ENCODE measurements at places on chromosomes 12 and 14. TPM values are rescaled to one million over a fixed set of nuclear protein-coding genes. Genes with fewer than 3 reads are reported as not detected.

Gene KCNK13
- total RNA-seq: 0.66 TPM

DNA sequence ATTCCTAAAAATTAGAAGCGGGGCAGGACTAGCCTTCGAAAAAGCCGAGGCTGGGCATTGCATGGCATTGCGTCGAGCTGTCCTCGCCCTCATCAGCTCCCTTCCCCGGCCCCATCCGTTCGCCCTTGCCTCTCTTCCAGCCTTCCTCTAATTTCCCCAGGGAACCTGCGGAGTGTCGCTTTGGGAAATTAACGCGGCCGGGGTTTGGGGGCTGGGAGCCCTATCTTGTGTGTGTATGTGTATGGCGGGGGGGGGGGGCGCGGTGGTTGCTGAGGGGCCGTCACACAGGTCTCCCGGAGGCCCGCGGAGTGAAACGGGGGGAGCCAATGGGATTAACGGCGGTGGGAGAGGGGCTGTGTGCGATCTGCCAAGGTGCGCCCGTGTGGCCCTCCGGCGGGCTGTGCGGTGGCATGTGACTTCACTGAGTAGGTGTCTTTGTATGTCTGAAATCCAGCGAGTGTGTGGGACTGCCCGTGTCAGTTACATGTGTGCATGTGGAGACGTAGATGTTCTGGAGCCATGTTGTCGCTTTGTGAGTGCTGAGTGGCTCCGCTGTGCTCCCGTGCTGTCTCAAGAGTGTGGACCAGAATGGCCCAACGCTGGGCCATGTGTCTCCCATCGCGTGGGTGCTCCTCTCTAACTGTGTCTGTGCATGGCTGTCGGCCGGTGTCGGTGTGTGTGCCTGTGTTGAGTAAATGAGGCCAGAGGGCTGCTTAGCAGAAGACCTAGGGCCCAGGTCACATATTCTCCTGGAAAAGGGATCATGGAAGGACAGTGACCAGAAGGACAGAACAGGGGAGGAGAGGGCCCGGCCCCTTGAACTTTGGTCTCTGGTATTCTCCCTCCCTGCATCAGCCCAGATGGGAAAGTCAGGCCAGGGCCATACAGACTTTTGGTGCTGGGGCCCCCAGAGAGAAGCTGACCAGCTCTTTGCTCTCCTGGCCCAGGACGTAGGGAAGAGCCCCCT, 1.5 kb downstream of the PTMS start:
- no peaks in the 10 kb centered on the region for H3K36me3 ChIP-seq
- no peaks in the 10 kb centered on the region for H3K27me3 ChIP-seq
- H3K4me1 ChIP-seq: peaks cover 23% of the 10 kb centered on the region
- peak overlapping the region; percentile 77 for H3K4me3 ChIP-seq

DNA sequence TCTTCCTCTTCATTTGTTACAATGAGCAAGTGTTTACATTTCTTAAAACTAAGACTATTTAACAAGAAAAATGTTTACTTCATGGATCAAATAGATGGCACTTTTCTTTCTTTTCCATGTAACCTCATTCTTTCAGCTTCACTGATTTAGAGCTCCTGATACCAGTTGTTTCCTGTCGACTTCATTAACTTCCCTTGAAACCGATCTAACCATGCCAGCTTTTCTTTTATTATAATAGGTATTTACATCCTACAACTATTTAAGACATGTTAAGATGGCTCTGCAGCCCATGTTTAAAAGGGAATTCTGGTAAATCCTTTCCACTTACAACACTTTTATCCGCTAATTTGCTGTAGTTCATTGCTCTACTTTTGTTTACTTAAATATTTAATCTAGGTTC, 107.3 kb upstream of the DCN start:
- DNase-seq: no peak
- H3K4me3 ChIP-seq: no peak overlapping the region
- H3K4me1 ChIP-seq: no peaks in the 10 kb centered on the region
- H3K27me3 ChIP-seq: no peaks in the 10 kb centered on the region
- H3K36me3 ChIP-seq: no peaks in the 10 kb centered on the region

GRCh38 chr14:31898838-31899528, 178.1 kb upstream of the ARHGAP5 start:
- H3K4me3 ChIP-seq: no peak overlapping the region
- no peak overlapping the region for H3K27ac ChIP-seq
- no peaks in the 10 kb centered on the region for H3K4me1 ChIP-seq
- H3K27me3 ChIP-seq: no peaks in the 10 kb centered on the region
- DNase-seq: no peak
- H3K36me3 ChIP-seq: no peaks in the 10 kb centered on the region

- no peak for DNase-seq
- H3K4me1 ChIP-seq: no peaks in the 10 kb centered on the region
- H3K4me3 ChIP-seq: no peak overlapping the region
- H3K36me3 ChIP-seq: no peaks in the 10 kb centered on the region
- H3K27ac ChIP-seq: no peak overlapping the region
- no peaks in the 10 kb centered on the region for H3K27me3 ChIP-seq
Observed at GRCh38 chr12:121121805-121122204, 10.9 kb upstream of the P2RX7 start.

Gene TOMM20L
- total RNA-seq: not detected

DNA sequence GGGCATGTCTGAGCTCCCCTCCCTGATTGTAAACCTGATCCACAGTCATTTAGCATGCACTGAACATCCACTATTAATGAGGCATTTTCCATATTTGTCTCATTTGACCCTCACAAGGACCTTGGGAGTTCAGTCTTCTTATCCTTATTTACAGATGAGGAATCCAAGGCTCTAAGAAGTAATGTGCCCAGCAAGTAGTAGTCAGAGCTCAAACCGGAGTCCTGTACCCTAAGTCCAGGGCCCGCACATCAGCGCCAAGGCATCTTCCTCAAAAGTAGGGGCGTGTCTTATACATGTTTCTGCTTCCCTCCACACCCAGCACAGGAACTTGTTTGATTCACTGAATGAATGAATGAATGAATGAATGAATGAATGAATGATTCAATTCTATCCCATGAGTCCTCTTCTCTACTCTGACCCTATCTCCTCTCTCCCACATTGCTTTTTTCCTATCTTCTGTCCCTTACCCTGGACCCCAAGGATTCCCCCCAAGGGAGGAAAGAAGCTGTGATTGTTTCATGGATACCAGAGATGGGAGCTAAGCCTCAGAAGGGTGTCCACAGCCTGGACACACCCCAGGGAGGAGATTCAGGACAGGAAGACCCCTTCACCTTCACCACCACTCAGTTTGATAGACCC, 21.8 kb upstream of the KRT8 start:
- no peaks in the 10 kb centered on the region for H3K4me1 ChIP-seq
- peak overlapping the region; percentile 82 for H3K27ac ChIP-seq
- no peak overlapping the region for H3K4me3 ChIP-seq
- no peaks in the 10 kb centered on the region for H3K27me3 ChIP-seq

DNA sequence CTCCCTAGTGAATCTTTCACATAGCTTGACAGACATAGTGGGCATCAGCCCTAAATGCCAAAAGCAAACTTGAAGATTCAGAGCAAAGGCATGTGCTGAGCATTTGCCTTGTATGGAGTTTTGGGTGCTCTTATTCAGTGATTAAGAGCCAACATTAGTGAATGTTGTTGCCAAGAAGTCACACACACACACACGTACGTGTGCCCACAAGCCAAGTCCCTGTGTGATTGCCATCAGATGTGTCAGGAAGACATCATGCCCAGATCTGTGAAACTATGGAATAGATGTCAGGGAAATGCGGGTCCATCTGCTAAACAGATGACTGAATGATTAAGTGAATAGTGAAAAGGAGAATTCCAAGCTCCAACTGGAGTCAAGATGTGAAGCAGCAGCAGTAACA, 149.0 kb downstream of the AKAP6 start:
- H3K36me3 ChIP-seq: no peaks in the 10 kb centered on the region
- no peaks in the 10 kb centered on the region for H3K4me1 ChIP-seq
- no peak for DNase-seq

Measured in breast epithelium (tissue), 4 donors.